AG04449 (cell line): ENCODE measurements at places on chromosomes 5 and 9.

DNA sequence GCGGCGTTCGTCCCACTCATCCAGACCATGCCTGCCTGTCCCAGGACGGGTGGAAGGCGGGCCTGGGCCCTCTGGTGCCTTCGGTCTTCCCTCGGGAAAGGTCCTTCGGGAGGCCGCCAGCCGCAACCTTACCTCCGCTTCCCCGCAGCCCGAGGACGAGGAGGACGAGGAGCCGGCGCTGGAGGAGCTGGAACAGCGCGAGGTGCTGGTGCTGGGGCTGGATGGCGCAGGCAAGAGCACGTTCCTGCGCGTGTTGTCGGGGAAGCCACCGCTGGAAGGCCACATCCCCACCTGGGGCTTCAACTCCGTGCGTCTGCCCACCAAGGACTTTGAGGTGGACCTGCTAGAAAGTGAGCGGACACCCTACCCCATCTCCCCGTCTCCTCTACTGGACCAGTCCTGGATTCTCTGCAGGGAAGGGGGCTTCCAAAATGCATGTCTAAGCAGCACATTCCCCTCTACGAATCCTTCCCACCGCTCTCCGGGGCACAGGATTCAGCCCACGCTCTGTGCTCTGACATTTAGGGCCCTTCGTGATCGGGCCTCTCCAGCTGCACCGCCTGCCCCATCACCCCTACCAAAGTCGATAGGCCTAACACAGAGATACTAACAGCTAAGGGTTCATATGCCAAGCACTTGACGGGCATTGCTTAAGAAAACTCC lies 1.1 kb downstream of the ARL10 start:
- DNase-seq, result no peak

GRCh38 chr5:113035096-113035495 lies 58.5 kb downstream of the DCP2 start:
- no peak for DNase-seq

DNA sequence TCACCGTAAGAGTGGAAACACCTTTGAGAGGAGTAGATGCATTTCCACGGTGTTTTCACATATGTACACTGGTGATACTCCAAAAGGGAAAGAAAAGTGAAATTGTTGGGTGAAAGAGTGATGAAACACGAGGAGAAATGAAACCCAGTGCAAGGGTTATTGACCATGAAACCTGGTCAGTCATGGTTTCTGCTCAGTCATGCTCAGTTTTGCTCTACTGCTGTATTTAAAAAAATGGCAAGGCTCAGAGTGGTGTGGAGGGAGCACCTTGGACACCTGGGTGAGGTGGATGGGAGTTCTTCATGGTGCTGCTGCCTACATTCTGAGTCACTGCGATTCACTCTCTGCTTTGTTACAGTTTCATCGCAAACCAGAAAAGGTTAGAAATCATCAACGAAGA lies 32.3 kb downstream of the NTRK2 start:
- no peak for DNase-seq

- no peak for DNase-seq
Measured at GRCh38 chr9:112248722-112249121, 73.6 kb upstream of the SUSD1 start.

GRCh38 chr5:135027266-135027696 lies 6.7 kb downstream of the PITX1 start:
- no peak for DNase-seq

- no peak for DNase-seq
Measured at GRCh38 chr5:133423618-133424282, 188.6 kb downstream of the FSTL4 start.

- no peak for DNase-seq
Measured at GRCh38 chr5:74320526-74320925, 320.0 kb downstream of the ENC1 start.

DNA sequence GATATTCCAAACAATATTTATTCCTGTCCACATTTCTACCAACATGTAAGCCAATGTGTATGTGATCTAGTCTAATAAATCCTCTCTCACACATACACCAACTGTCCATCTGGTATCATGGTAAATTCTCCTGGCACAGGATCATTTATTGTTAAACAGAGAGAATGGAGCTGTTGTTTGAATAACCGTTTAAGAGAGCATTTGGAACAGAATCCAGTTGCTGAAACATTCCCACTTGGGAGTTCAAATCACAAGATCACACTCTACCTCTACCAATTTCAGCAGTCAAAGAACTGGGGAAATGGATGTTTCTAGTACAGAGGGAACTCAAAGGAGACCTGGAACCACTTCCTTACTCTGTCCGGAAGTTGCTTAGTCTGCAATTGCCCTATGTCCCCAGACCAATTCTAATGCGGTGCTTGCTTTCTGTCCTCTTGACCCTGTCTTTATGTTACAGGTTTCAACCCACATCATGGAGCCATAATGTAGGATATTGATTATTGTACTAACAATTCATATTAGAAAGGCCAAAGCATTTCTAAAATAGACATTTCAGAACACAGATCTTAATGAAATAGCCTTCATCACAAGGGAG lies 488.4 kb downstream of the SEMA5A start:
- DNase-seq, result no peak

- no peak for DNase-seq
Measured at GRCh38 chr5:76292620-76293322, 110.3 kb upstream of the IQGAP2 start.

GRCh38 chr5:66881480-66882161 lies 285.4 kb downstream of the MAST4 start:
- DNase-seq, result no peak

GRCh38 chr9:97703437-97704344 lies 6.6 kb upstream of the XPA start:
- DNase-seq, result peak; percentile 45

DNA sequence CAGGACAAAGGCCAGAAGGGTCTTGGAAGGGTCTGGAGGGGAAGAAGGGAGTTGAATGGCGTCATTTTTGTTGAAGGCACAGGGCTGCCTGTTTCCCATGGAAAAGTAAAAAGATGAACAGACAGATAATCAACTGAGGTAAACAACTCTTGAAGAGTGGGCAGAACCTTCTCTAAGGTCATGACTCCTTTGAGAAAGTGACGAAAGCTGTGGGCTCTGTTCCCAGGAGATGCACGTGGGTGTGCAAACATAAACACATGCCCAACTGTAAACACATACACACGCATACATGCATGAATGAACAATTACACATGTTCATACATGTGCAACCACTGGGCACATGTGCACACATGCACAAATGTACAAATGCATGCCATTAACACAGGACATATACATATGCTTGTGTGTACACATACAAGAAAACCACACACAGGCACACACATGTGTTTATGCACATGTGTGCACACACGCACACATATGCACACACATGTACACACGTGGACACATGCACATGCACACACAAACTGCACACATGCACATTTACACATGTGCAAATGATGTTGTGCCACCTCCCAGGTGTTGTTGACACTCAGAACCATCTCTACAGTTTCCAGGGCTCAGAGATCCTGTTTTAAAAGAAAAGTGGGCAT lies 143.3 kb downstream of the GADD45G start:
- no peak for DNase-seq

- DNase-seq, result peak; percentile 57
Measured at GRCh38 chr9:70003901-70004714, 39.5 kb upstream of the MAMDC2 start.

DNA sequence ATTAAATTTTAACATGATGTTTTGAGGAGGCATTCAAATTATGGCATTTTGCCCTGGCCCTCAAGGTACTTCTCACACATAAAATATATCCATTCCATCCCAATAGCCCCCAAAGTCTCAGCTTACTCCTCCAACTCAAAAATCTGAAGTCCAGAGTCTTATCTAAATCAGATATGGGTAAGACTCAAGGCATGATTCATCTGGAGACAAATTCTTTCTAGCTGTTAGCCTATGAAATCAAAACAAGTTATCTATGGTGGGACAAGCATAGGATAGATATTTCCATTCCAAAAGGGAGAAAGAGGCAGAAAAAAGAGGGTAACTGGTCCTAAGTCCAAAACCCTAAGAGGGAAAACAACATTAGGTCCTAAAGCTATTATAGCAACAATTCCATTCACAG lies 408.4 kb downstream of the ZNF608 start:
- no peak for DNase-seq

GRCh38 chr9:129480227-129480626 lies 140.7 kb downstream of the C9orf50 start:
- no peak for DNase-seq

GRCh38 chr5:110105692-110106091 lies 416.0 kb downstream of the MAN2A1 start:
- no peak for DNase-seq

DNA sequence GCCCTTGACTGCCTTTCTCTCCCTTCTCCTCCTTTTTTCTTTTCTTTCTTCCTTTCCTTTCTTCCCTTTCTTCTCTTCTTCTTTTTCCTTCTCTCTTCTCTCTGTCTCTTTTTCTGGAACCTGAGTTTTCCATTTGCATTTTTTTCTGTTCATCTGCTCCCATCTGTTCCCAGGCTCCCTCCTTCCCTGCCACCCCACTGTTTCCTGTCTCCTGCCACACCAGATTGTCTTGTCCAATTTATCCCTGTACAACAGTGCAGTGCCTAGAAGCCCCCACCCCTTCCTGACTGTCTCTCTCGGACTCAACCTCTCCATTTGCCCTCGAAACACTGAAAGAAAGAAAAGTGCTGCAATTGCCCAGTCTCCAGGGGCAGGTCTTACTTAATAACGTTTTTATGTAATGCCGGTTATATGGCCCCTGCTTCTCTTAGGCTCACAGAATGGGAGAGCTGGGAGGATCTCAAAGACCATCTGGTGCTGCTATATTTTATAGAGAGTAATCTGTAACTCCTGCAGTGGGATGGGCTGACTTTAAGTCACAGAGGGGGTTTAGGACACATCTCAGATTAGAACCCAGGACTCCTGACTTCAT lies 101.4 kb downstream of the RALGPS1 start:
- DNase-seq, result no peak

- peak; percentile 71 for DNase-seq
Measured at GRCh38 chr5:124343451-124343867, 403.0 kb downstream of the ZNF608 start.

DNA sequence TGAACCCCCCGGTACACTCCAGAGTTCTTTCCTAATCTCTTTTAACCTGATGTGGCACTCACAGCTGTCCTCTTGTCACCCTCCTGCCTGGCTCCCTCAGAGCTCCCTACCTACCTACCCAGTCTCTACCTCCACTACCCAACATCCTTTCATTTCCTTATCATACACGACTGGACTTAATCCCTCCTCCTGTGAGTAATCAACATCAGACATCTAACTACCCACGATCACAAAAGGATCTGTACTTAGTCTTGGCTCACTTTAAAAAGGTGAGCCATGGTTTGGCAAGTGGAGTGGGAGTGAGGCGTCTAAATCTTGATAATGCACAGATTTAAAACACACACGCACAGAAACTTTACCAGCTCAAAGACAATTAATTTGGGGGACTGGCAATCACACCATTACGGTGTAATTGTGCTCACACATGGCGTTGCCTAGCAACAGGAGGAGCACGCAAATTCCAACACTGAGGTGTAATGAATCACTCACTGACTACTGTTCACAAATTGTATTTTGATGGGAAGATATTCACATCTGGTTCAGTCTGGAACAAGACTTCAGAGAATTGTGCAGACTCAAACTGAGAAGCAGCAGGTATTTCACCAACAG lies 235.9 kb downstream of the EPB41L4A start:
- no peak for DNase-seq

DNA sequence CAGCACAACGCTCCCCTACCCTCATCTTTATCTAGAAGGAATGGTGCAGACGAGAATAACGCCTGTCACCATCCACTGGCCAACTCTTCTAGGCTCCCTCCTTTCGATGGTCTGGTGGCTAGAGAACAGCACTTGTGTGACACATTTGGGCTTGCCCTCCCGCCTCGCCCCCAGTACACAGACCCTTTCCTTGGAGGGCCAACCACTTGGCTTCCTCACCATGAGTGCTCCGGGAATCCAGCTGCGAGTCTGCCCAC lies 1.4 kb downstream of the GNAQ start:
- DNase-seq, result no peak

- no peak for DNase-seq
Measured at GRCh38 chr5:67652201-67652600, 455.6 kb upstream of the CD180 start.

DNA sequence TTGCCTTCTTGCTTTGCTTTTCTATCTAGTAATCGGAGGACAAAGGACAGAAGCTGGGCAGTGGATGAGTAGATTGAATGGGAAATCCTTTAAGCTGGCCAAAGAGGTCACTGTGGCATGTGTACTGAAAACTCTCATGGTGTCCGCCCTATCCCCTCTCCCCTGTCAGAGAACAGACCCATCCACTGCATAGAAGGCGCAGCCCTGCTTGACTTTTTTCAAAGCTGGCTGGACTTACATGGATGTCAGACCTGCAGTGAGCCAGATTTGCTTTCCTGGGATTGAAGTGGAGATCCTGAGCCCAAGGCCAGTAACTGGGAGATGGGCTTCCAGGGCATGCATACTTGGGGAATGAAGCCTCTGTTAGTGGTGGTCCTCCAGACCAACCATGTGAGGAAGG lies 329.5 kb downstream of the TRPM3 start:
- no peak for DNase-seq

DNA sequence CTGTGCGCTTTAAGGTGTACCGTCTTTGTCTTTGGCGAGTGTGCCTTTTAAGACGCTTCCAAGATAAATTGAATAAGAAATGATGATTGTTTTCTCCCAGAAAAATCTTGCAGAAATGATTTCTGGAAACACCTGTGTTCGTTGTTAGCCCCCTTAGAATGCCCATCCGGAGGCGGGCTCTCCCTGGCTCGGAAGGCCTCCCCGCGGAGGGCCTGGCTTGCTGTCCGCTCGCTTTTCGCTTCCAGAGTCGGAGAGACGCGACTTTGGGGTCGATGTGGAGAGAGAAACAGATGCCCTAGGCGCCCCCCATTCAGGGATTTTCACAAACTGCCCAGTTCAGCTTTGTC lies 23.9 kb downstream of the LECT2 start:
- no peak for DNase-seq

GRCh38 chr5:138943599-138944173 lies 68.6 kb upstream of the LRRTM2 start:
- no peak for DNase-seq

DNA sequence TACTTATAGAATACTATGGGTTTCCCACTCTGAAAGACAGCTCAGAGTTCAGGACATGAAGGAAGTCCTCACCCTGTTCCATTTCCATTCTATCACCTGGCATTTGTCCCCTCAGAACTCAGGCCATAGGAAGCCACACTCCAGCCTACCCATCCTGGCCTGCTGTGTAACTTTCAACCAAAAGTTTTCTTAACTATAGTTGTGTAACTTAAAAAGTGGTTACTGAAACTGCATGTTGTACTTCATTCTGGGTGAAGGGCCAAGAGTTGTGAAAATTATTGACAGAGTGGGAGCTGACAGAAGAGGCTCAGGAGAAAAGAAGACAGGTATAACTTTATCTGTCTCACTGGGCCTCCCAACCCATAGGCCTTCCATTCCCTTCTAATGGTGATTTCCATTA lies 212.5 kb downstream of the RAB3C start:
- no peak for DNase-seq

GRCh38 chr9:97763874-97764273 lies 66.7 kb upstream of the XPA start:
- no peak for DNase-seq
